Cardiac muscle cell (in vitro differentiated cells and primary cell): ENCODE measurements at places on chromosomes 4 and X. TPM values are rescaled to one million over a fixed set of nuclear protein-coding genes. Genes with fewer than 3 reads are reported as not detected.

DNA sequence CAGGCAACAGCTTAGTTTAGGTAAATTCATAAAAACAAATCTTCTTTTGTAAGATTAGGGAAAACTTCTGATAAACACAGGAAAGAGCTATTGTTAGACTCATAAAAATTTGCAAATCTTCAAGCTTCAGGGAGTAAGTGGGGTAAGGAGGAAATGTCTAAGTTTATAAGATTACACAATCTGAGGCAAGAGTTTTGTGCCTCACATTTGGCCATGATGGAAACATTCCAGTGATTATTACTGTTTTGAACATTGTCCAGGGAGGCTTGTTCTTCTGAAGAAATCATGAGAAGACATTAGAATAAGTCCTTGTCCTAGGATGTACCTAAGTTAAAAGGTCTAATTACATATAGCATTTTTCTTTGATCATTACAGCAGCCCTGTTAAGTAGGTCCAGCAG is 72.8 kb downstream of the MAOB start:
- DNase-seq: no peak
- no peaks in the 10 kb centered on the region for H3K36me3 ChIP-seq
- no peaks in the 10 kb centered on the region for H3K27me3 ChIP-seq
- no peaks in the 10 kb centered on the region for H3K4me1 ChIP-seq

GRCh38 chr4:6987588-6987961 is 55.6 kb upstream of the TADA2B start:
- no peaks in the 10 kb centered on the region for H3K27me3 ChIP-seq
- DNase-seq: no peak
- H3K36me3 ChIP-seq: no peaks in the 10 kb centered on the region

- H3K27me3 ChIP-seq: no peaks in the 10 kb centered on the region
- no peak overlapping the region for H3K27ac ChIP-seq
- no peak overlapping the region for H3K4me3 ChIP-seq
- no peaks in the 10 kb centered on the region for H3K4me1 ChIP-seq
These were observed 133.9 kb downstream of the PDGFRA start for GRCh38 chr4:54363037-54363436.

DNA sequence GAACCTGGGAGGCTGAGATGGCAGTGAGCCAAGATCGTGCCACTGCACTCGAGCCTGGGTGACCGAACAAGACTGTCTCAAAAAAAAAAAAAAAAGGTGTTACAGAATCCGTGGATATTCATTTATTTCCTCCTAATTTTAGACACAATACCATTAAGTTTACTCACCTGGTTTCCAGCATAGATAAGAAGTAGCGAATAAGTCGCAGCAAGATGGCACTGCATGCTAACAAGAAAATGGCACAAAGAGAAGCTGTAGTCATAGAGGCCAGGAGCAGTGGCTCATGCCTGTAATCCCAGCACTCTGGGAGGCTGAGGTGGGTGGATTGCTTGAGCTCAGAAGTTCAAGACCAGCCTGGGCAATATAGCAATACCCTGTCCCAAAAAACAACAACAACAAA is 17.0 kb upstream of the MOB1B start:
- H3K27ac ChIP-seq: no peak overlapping the region
- no peaks in the 10 kb centered on the region for H3K4me1 ChIP-seq
- no peaks in the 10 kb centered on the region for H3K36me3 ChIP-seq
- DNase-seq: no peak

- H3K27ac ChIP-seq: no peak overlapping the region
- DNase-seq: no peak
- peaks cover 33% of the 10 kb centered on the region for H3K36me3 ChIP-seq
These were observed 129.0 kb downstream of the C4orf51 start for GRCh38 chr4:145808848-145809512.

DNA sequence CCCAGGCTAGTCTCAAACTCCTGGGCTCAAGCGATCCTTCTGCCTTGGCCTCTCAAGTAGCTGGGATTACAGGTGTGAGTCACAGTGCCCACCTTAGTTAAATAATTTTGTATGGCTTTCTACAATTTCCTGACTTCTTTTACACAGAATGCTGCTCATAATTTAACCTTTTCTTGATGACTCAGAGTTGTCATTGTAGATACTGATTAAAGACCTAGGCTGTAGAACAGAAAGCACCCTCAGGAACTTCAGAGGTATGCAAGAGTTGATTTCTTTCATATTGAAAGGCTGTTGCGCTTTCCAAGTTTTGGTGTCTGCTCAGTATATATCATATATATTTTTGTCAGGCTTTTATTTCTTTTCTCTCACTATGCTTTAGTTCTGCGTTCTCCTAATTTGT is 21.1 kb upstream of the GPR34 start:
- H3K27ac ChIP-seq: no peak overlapping the region
- no peaks in the 10 kb centered on the region for H3K4me1 ChIP-seq
- peaks cover 17% of the 10 kb centered on the region for H3K36me3 ChIP-seq
- H3K4me3 ChIP-seq: no peak overlapping the region

DNA sequence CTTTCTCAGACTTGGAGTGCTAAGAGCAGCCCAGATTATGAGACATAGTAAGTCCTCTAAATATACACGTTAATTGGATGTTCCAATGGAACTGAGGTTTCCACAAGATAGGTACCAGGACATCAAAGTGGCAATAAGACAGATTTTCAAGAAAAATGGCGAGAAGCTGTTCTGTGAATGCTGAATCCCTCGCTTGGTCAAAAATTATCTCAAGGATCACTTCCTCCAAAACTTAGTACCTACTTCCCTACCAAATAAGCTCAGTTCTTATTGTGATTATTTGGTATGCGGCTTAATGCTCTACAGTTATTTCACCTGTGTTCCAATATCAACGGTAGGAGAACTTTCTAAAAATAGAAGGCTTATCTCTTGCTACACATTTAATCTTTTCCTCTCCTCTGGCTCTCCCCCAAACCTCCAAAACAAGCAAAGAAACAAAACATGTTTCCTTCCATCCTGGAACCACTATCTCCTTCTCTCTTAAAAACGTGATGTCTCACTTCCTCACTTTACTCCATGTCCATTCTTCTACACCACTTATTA is 14.7 kb downstream of the PDGFC start:
- no peak for DNase-seq
- H3K27me3 ChIP-seq: no peaks in the 10 kb centered on the region
- no peaks in the 10 kb centered on the region for H3K36me3 ChIP-seq
- H3K4me1 ChIP-seq: no peaks in the 10 kb centered on the region
- H3K4me3 ChIP-seq: no peak overlapping the region
- H3K27ac ChIP-seq: no peak overlapping the region

DNA sequence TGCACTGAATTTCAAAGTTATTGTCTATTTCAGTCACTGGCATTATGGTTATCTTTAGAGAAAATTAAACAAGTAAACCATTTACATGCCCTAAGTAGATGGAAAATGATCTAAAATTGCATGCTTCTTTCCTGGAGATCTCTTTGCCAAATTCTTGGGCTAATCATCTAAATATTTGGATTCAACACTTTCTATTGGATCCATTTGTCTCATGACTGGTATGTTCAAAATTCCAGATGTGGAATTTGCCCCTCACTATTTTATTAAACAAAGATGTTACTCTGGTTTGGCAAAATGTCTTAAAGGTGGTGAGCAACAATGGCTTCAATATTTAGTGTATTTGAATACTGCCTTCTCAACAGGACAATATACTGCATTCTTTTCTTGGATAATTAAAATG is 147.5 kb upstream of the CASK start:
- no peak overlapping the region for H3K27ac ChIP-seq
- no peaks in the 10 kb centered on the region for H3K36me3 ChIP-seq

DNA sequence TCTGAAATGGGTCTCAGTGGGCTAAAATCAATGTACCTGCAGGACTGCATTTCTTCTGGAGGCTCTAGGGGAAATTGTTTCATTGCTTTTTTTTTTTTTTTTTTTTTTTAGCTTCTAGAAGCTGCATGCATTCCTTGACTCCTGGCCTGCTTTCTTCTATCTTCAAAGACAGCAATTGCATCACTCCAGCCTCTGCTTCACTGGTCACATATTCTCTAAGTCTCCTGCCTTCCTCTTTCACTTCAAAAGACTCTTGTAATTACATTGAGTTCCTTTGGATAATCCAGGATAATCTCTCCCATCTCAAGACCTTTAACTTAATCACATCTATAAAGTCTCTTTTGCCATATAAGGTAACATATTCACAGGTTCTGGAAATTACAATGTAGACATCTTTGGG is 11.3 kb upstream of the PCYT1B start:
- H3K4me1 ChIP-seq: no peaks in the 10 kb centered on the region
- H3K36me3 ChIP-seq: no peaks in the 10 kb centered on the region
- peak; percentile 52 for DNase-seq
- no peaks in the 10 kb centered on the region for H3K27me3 ChIP-seq
- H3K27ac ChIP-seq: no peak overlapping the region

GRCh38 chrX:57595381-57595811 is 3.6 kb downstream of the ZXDB start:
- no peaks in the 10 kb centered on the region for H3K27me3 ChIP-seq
- no peak overlapping the region for H3K27ac ChIP-seq
- H3K36me3 ChIP-seq: no peaks in the 10 kb centered on the region
- H3K4me1 ChIP-seq: peaks cover 15% of the 10 kb centered on the region

DNA sequence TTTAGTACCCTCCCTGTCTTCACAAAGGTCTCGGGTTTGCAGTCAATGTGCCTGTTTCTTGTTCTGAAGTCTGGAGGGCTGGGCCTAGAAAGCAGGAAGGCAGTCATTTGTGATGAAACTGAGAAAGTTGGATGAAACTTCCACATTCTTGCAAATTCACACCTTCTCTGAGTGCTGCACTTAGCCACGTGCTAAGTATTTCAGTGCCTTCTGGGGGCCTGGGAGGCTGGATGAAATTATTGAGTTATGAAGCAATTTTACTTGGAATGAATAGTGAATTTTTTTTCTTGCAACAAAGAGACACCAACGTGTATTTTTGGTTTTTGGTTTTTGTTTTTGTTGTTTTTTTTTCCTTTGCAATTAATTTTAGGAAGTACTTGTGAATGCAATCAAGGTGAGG is 71.2 kb downstream of the MSX1 start:
- H3K36me3 ChIP-seq: no peaks in the 10 kb centered on the region
- no peaks in the 10 kb centered on the region for H3K27me3 ChIP-seq
- H3K27ac ChIP-seq: no peak overlapping the region
- no peaks in the 10 kb centered on the region for H3K4me1 ChIP-seq
- DNase-seq: no peak
- no peak overlapping the region for H3K4me3 ChIP-seq

- no peaks in the 10 kb centered on the region for H3K27me3 ChIP-seq
- DNase-seq: no peak
- H3K27ac ChIP-seq: no peak overlapping the region
- no peaks in the 10 kb centered on the region for H3K4me1 ChIP-seq
These were observed 36.3 kb upstream of the REST start for GRCh38 chr4:56871371-56871866.

DNA sequence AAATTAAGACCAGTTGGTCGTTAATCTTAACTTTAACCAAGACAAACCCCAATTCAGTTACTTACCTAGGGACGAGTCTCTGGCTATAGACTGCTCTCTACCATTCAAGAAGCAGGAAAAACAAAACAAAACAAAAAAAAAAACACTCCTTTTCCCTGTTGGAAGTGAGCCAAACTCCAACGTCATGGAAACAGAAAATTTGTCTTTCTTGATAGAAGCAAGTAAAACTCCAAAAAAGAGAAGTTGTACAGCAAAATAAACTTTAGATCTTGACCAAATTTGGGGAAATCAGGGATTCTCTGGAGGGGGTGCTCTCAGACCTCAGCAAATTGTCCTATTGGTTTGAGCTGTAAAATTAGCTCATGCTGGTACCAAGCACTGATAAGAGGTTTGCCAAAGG is 3.7 kb downstream of the CNGA1 start:
- no peaks in the 10 kb centered on the region for H3K4me1 ChIP-seq
- H3K36me3 ChIP-seq: no peaks in the 10 kb centered on the region
- no peak overlapping the region for H3K27ac ChIP-seq

- H3K27me3 ChIP-seq: no peaks in the 10 kb centered on the region
- no peak for DNase-seq
- peaks cover 16% of the 10 kb centered on the region for H3K36me3 ChIP-seq
- peak overlapping the region; percentile 69 for H3K27ac ChIP-seq
- peaks cover 30% of the 10 kb centered on the region for H3K4me1 ChIP-seq
These were observed 1.9 kb downstream of the MYL5 start for GRCh38 chr4:675980-676870.

GRCh38 chrX:56623316-56623715 is 59.9 kb downstream of the UBQLN2 start:
- H3K36me3 ChIP-seq: no peaks in the 10 kb centered on the region
- no peak for DNase-seq
- H3K4me3 ChIP-seq: no peak overlapping the region

DNA sequence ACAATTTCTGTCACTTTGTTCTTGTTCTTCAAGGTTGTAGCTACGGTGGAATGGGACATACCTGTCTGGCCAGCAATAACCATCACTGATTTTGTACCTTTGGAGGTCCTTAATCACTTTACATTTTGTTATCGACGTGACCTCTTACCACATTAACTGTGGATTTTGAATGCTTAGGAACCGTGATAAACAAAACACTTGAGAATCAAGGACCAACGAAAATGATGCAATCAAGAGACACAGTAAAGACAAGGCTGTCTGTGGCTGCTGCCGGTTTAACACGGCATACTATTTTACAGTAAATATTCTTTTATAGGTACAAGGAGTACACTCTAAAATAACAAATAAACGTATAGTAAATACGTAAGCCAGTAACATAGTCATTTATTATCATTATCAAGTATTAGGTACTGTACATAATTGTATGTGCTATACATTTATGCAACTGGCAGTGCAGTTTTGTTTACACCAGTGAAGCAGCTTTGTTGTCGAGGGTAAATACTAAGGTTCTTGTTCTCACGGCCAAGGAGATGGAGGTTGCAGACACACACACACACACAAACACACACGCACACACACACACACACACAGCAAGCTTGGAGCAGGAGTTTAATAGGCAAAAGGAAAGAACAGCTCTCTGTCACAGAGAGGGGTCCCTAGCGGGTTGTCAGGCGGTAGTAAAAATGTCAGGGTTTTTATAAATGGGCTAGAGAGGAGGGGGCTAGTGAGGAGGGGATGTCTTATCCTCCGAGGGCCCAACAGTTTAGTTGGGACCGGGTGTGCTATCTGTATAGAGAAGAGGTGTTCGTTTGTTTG is 194.7 kb upstream of the CXorf51B start:
- peak overlapping the region; percentile 83 for H3K27ac ChIP-seq
- no peaks in the 10 kb centered on the region for H3K27me3 ChIP-seq
- H3K4me1 ChIP-seq: no peaks in the 10 kb centered on the region
- peak; percentile 2 for DNase-seq
- no peaks in the 10 kb centered on the region for H3K36me3 ChIP-seq

DNA sequence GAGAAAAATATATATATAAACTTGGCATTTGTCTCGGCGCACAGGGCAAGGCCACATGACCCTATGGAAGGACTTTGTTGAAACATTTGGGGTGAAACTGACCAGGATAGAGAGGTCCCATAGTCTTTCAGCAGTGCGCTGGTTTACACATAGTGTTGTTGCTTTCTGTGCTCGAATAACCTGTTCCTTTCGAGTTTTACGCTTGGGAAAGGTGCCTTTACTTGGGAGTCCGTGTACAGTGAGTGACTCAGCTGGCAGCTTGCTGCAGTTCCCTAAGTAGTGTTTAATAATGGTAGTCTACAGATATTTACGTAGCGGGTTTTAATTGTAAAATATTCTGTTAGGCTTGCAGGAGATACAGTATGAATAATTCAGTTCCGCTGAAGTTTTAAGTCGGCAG is 578 bp downstream of the APOOL start:
- no peaks in the 10 kb centered on the region for H3K27me3 ChIP-seq
- peak overlapping the region; percentile 92 for H3K27ac ChIP-seq
- peak; percentile 1 for DNase-seq
- H3K4me1 ChIP-seq: no peaks in the 10 kb centered on the region
- peak overlapping the region; percentile 76 for H3K4me3 ChIP-seq
- no peaks in the 10 kb centered on the region for H3K36me3 ChIP-seq

Gene ATP1B4
- total RNA-seq: 0.11 and 0.45 TPM in 2 replicates

Gene TRIM75
- total RNA-seq: not detected in 2 replicates

Gene RHOXF1
- total RNA-seq: 0.42 and 2.8 TPM in 2 replicates

Gene MEPE
- total RNA-seq: not detected in 2 replicates

Gene FGA
- total RNA-seq: not detected in 2 replicates

Gene SOWAHB
- 0.27 and 0.28 TPM in 2 replicates for total RNA-seq

Gene BCLAF3
- total RNA-seq: 2.0 and 3.5 TPM in 2 replicates

Gene ADGRL3
- total RNA-seq: 4.8 and 8.0 TPM in 2 replicates

Gene REELD1
- not detected in 2 replicates for total RNA-seq

Gene USP17L18
- not detected in 2 replicates for total RNA-seq
